ENCODE measurements at places on chromosomes 13 and 19. TPM values are rescaled to one million over a fixed set of nuclear protein-coding genes. Genes with fewer than 3 reads are reported as not detected.

DNA sequence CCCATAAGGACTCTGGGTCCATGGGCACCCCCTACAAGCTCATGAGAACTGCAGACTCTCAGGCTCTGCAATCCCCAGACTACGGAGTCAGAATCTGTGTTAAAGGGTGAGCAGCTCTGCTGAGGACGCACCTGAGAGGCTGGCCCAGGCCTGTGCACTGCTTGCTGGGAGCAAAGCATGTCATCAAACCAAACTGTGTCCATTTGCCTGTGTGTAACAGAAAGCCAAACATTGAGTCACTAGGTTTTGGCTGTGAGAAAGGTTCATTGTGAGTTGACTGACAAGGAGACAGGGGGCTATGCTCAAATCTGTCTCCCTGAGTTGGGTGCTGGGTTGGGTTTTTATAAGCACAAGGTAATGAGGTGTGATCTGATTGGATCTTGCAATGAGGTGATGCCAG lies 22.1 kb upstream of the MTIF3 start:
- H3K36me3 ChIP-seq: no peaks in the 10 kb centered on the region
- H3K4me3 ChIP-seq: no peak overlapping the region
- DNase-seq: no peak

DNA sequence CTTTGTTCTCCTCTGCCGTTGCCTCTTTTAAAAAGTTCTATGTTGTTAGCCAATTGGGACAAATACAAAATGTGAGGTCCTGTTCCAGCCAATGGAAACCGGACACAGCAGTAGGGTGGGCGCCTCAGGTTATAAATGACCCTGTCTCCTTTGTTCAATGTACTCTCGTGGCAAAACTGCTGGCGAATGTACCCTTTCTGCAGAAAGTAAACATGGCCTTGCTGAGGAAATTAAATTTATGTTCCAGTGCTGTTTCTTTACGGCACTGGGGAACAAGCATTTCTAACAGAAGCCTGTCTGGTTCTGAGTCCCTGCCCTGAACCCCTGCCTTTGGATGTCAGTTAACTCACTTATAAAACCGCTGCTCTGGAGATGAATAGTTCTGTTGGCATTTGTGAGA lies 140.7 kb downstream of the PCCA start:
- peaks cover 25% of the 10 kb centered on the region for H3K4me1 ChIP-seq
- no peak overlapping the region for H3K4me3 ChIP-seq
- H3K27ac ChIP-seq: no peak overlapping the region
- no peaks in the 10 kb centered on the region for H3K36me3 ChIP-seq
- DNase-seq: no peak

- DNase-seq: no peak
- H3K27ac ChIP-seq: peak overlapping the region; percentile 62
- no peaks in the 10 kb centered on the region for H3K27me3 ChIP-seq
- peak overlapping the region; percentile 6 for H3K4me3 ChIP-seq
- H3K36me3 ChIP-seq: no peaks in the 10 kb centered on the region
- peaks cover 20% of the 10 kb centered on the region for H3K4me1 ChIP-seq
Measured at GRCh38 chr13:43127827-43128226, 104.4 kb downstream of the DNAJC15 start.

- H3K4me3 ChIP-seq: no peak overlapping the region
- DNase-seq: no peak
- H3K27ac ChIP-seq: no peak overlapping the region
Measured at GRCh38 chr13:110945928-110946570, 31.2 kb upstream of the ANKRD10 start.

CELF5 gene
- not detected for total RNA-seq

Data from left ventricle myocardium inferior (tissue), 1 donor.